ENCODE measurements at places on chromosomes 12 and 14.

DNA sequence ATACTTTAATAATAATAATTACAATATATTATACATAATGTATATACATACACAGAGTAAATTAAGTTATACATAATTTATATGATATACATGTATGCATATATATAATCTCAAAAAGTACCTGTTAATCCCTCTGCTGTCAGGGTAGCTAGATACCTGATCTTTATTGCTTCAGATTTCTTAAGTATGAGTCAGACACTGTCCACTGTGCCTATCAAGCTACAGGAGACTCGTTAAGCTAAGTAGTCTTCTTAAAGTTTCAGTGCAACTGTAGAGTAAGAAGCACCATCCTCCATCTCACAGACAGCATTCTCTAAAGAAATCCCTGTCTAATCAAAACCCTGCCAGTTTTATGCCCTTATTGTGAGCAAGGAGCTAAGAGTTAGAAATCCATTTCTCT, 428.7 kb downstream of the RERGL start:
- no peak for DNase-seq

- no peak for DNase-seq
Measured at GRCh38 chr14:68786491-68787091, 6.3 kb downstream of the ZFP36L1 start.

DNA sequence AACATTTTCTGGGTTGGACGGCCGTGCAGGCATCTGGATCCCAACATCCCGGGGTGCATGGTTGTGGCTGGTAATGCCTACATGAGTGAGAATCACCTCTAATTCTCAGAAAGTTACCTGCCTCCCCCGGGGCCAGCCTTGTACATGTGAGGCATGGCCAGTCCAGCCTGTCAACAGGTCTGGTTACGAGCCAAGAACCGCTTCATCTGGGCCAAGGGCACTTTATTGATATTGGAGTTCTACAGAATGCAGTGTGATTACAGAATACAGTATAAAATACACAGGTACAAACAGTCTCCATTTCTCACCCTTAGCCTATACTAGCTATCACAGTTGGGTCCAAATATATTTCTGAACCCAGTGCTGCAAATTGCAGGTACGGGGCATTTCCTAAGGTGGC, 84.9 kb upstream of the EVL start:
- no peak for DNase-seq

DNA sequence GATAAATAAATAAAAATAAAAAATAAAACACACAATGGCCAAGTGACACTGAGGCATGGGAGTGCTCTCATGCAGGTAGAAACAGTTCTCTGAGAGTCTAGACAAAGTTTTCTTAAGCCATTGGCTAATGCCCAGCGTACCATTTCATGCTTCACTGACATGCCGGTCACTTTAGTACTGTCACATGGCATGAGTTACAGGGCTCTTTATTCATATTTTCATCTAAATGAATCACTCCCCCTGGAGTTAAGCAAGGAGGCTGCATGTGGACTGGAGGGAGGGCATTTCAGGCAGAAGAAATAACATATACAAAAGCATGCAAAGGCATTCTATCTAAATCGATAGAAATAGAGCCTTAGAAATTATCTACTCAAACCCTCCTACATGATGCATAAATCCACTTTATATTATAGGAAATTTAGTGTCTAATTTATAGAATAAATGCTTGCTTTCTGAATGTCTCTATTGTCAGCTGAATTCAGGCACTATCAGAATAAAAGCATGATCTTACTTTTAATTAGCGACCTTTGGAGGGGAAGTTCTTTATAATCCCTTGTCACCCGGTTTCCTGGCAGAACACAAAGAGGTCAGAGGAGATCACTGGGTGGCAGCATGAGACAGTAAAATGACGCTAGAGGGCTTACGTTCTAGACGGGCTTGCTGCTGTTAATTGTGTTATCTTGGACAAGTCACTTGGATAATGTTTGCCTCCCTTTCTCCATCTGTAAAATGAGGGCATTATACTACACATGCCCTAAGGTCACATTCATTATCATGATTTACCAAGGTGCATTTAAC, 17.5 kb downstream of the DYRK4 start:
- DNase-seq = no peak

- DNase-seq = no peak
Measured at GRCh38 chr12:61385771-61386170, 874.4 kb upstream of the USP15 start.

DNA sequence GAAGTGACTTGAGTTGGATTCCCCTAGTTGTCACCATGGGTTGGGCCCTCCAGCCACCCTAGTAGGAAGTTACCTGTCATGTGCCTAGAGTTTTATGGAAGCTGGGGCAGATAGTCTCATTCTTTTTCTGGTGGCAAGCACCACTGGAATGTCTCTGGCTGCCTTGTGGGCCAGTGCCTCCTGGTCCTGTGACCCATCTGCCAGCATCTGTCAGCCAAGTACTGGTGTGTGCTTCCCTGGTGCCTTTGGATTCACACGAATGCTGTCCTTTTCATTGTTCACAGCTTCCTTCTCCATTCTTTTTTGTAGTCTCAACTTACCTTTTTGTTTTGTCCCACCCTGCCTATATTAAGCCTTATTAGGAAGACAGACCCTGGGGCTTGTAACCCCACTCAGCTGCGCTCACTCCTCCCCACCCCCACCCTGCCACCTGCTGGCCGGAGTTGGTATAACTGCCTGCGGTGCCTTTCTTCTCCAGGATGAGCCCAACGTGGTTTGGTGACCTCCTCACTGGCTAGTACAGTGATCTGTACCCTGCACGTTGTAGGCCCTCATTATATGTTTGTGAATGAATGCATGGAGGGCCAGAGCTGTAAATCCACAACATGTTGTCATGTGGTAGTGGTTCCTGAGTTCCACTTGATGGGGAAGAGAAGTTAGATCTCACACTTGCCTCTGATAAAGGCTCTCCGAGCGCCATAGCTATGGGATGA, 125.7 kb downstream of the TSPAN9 start:
- DNase-seq = no peak

- DNase-seq = no peak
Measured at GRCh38 chr14:36504771-36505175, 15.3 kb downstream of the NKX2-1 start.

DNA sequence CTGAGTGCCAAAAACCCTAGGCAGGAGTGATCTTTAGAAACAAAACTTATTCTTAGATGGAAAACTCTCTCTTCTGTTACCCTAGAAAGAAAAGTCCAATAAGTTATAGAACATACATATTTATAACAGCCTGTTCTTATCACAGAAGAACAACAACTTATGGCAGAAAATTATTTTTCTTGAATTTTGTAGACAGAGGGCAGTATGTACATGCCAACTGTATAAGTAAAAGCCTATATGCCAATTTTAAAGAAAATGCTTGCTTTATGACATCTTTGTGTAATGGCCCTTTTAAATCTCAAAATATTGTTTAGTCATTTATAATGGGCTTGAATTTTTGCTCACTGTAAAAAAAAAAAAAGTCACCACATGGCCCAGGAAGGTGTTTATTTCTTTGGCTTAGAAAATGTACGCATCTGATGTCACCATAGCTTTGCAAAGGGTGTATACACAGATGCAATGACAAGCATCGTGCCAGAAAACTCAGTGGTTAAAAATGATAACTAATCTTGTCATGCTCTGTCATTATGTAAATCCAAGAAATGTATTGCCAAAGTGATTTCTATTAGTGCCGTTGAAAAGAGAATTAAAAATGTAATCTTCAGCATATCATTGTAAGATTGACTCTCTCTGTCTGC, 38.3 kb upstream of the GRIP1 start:
- DNase-seq = no peak

GRCh38 chr12:62448436-62448835, 18.2 kb upstream of the MON2 start:
- no peak for DNase-seq

DNA sequence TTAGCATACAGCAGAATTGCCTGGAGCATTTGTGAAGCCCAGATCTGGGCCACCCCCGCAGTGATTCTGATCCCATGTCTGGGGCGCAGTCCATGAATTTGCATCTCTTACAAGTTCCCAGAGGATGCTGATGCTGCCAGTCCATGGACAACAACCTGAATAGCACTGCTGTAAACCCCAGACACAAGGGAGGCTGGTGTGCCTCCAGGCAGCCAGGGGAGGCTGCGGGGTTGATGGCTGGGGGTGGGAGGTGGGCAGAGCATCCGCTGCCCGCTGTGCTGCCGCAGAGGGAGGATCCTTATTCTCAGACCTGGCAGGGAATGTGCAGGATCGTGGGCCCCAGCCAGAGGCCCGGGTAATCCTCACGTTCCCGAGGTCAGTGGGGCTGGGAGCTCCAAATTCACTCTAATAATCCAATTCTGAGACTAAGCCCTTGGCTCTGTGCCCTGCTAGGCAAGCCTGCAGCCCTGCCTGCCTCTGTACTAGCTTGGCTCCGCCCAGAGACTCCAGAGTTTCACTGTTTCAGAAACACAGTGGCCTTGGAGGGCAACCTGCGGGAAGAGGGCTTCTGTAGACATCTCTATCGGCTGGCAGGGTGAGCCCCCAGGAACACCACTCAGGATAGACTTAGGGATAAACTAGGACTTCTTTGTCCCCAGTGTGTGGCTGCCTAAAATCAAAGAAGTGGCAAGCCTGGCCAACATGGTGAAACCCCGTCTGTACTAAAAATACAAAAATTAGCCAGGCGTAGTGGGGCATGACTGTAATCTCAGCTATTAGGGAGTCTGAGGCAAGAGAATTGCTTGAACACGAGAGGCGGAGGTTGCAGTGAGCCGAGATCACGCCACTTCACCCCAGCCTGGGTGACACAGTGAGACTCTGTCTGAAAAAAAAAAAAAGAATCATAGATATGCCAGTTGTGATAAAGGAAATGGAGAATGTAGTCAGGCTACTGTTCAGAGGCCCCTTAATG, 17.8 kb upstream of the MLEC start:
- DNase-seq = no peak

- no peak for DNase-seq
Measured at GRCh38 chr14:55276736-55277135, 5.5 kb downstream of the FBXO34 start.

GRCh38 chr12:75542942-75543341, 31.5 kb upstream of the KRR1 start:
- DNase-seq = no peak

DNA sequence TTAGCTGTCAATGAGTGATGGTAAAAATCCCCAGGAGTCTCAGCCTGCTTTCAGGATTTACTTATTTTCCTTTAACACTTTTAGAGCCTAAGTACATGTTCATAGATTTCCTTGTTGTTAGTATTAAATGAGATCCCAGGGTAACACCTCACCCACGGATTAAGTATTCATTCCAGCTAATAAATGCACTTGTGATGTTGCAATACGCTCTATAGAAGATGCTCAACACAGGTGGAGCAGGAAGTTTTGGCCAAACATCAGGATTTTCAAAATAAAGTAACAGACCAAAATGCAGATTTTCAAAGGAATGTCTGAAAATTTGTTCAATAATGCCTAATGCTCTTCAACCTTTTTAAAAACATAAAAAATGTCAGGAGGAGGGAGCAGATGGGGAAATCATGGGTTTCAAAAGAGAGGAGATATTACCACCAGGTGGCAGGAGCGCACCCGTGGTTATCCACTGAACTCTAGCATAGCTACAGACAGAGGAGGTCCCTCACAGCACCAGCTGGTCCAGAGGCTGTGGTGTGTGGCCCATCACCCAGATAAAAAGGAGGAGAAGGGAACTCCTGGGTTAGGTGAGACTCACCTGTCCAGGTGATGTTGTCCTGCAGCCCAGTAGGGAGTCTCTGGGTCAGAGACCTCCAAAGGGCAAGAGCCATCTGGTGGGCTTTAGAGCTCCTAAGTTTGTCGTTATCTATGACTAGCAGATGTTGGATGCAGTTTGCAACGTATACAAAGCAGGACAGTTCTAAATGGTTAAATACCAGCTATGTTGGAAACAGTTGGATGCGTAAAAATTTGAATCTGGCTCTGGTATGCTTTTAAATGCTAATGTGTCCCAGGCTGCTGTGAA, 1158.4 kb upstream of the TMEM132C start:
- no peak for DNase-seq

DNA sequence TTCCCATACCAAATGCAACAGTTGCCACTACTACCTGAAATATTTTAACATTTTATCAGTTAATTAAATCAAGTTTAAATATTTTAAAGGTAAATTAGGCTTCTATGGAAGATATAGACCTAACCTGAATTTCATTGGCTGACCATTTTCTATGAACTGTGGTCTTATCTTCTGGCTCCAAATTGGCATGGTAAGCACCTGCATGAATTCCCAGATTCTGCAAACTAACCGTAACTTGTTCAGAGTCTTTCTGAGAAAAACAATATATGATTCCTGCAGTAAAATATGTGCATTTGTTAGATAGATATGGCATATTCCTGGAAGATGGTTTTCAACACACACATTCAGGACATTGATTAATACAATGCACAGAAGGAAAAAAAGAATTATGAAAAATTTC, 25.9 kb downstream of the RECQL start:
- no peak for DNase-seq

- no peak for DNase-seq
Measured at GRCh38 chr12:41769810-41770209, 374.9 kb downstream of the GXYLT1 start.

- DNase-seq = no peak
Measured at GRCh38 chr12:92762773-92763172, 60.0 kb downstream of the PLEKHG7 start.

GRCh38 chr12:103547929-103548328, 39.1 kb upstream of the STAB2 start:
- no peak for DNase-seq

- no peak for DNase-seq
Measured at GRCh38 chr14:101534198-101534597, 27.1 kb upstream of the DIO3 start.

DNA sequence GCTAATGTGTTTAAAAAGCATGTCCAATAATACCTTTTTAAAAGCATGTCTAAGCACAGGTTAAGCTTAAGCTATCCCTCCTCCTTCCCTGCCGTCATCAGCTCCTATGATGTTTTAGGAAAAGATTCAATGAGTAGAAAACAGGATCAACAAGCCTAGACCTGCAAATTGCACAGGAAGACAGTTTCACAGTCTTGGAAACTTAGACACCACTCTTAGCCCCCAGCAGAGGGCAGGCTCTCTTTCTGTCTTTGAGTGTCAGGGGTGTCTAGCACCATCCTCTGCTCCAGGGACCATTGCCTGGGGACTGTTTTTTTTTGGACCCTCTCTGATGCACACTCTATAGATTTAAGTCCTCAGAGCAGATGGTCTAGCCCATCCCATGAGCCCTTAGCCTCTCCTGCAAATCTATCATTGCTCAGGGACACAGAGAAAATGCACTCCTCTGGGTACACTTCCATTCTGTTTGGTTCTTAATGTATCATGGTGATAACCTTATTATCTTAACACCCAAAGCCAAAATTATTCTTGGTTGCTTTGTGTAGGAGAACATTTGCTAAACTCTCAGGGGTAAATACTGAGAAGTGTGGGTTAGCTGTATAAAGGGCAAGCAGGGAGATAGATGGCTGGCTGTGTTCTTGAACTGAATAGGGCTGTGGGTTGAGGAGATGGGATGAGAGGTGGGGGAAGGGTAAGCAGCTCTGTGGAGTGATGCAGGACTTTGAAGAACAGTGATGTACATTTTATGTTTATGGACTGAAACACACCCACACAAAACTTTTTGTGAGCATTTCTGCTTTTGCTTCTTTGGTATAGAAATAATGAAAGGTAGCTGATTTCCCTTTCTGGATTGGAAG, 259.9 kb upstream of the DDHD1 start:
- no peak for DNase-seq

- no peak for DNase-seq
Measured at GRCh38 chr12:3752096-3752709, 706 bp downstream of the CRACR2A start.

Measured in cerebellar nuclear complex (tissue), 1 donor.